Stimulated activated naive CD4-positive, alpha-beta T cell treated with Interleukin-2 at 50 U/mL for 16 hours (primary cell): ENCODE measurements at places on chromosomes 7 and 10.

GRCh38 chr7:103141753-103142404 lies 7.0 kb downstream of the NAPEPLD start:
- DNase-seq: no peak

- DNase-seq: no peak
Measured at GRCh38 chr7:96591159-96591899, 118.3 kb downstream of the SEM1 start.

- no peak for DNase-seq
Measured at GRCh38 chr10:24503461-24504320, 220.0 kb downstream of the ARHGAP21 start.

DNA sequence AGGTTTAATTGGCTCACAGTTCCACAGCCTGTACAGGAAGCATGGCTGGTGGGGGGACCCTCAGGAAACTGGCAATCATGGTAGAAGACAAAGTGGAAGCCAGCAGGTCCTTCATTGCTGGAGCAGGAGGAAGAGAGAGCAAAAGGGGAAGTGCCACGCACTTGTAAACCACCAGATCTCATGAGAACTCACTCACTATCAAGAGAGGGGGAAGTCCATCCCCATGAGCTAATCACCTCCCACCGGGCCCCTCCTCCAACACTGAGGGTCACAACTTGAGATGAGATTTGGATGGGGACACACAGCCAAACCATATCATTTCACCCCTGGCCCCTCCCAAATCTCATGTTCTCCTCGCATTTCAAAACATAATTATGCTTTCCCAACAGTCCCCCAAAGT lies 171.9 kb upstream of the CACNA2D1 start:
- no peak for DNase-seq

DNA sequence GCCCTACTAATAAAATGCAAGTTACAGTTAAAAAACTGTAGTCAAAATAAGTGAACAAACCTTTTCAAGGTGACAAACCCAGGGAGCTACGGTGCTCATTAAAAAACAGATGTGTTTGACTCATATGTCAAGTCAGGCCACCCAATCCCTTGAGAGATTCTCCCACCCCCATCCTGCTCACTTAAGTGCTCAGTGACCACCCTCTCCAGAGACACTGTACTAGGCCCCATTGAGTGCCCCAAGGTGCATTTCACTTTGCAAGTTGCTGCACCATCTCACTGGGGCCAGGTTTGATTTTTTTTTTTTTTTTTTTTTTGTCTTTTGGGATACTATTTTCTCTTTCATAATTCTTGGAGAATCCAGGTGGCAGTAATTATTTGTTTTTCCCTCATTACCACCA lies 1.9 kb downstream of the ERV3-1 start:
- DNase-seq: no peak

DNA sequence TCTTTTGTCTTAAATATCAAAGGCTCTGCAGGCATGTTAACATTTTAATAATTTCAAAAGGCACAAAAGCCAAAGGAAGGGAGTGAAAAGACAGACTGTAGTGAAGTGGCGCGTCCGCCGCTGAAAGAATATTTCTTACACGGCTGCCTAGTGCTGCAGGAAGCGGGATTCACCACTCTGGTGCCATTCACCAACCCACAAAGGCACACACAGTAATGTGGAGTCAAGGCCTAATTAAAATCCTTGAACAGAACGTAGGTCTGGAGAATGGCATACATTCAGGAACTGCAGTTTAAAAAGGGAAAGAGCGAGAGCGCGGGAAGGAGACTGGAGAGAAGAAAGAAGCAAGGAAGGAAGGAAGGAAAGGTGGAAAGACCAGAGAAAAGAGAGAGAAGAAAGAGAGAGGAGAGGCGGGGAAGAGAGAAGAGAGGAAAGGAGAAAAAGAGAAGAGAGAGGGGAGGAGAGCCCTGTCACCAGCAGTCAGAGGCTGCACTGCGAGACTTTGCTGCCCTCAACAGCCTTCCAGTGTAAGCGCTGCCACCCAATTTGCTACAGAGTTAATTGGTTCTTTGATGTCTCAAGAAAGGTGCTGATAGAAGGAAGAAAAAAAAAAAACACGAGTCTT lies 554.0 kb downstream of the MDFIC start:
- DNase-seq: no peak

- no peak for DNase-seq
Measured at GRCh38 chr10:78342827-78343653, 309.4 kb downstream of the RPS24 start.

DNA sequence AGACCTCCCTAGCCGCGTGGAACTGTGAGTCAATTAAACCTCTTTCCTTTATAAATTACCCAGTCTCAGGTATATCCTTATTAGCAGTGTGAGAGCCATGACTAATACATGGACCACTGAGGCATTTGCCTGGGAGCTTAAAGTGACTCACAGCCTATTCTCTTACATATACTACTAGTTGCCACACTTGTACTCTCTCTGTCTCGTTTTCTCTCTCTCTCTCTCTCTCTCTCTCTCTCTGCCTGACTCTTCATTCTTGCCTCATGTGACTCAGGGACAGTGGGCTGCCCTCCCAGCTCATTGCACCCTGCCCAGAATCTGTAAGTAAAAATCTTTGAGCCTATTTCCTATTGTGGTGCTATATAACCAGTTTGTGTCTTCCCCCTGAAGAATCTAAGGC lies 238.5 kb upstream of the MAGI2 start:
- no peak for DNase-seq

- DNase-seq: no peak
Measured at GRCh38 chr10:62108759-62109586, 159.7 kb downstream of the RTKN2 start.

DNA sequence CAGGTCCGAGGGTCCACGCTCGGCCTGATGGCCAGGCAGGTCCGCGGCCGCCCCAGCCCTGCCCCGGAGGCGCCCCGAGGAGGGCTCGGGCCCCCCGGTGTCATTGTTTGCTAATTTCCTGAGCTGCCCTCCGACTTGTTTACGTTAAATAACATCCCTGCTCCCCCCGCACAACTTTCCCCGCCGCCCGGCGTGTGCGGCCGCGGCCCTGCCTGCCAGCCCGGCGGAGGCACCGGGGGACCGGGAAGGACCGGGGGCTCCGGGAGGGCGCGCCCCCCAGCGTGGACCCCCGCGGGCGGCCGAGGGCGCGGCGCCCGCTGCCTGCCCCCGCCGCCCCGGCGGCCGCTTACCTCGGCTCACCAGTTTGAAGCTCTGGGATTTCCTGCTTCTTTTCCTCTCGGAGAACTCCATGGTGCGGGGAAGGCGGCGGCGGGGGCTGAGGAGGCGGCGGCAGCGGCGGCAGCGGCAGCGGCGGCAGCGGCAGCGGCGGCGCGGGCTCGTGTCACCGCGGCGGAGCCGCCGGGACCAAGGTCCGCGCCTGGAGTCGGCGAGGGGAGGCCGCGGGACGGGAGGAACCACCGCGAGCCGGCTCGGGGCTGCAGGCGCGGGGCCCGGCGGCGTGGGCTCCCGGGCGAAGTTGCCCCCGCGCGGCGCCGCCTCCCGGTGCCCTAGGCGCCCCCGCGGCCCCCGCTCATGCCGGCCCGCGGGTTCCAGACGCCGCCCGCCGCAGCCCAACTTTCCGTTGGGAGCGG lies 515 bp downstream of the BEND7 start:
- DNase-seq: no peak

GRCh38 chr7:157738066-157738460 lies 401.3 kb downstream of the DNAJB6 start:
- no peak for DNase-seq

GRCh38 chr7:142787783-142788182 lies 17.0 kb downstream of the PRSS2 start:
- DNase-seq: no peak

DNA sequence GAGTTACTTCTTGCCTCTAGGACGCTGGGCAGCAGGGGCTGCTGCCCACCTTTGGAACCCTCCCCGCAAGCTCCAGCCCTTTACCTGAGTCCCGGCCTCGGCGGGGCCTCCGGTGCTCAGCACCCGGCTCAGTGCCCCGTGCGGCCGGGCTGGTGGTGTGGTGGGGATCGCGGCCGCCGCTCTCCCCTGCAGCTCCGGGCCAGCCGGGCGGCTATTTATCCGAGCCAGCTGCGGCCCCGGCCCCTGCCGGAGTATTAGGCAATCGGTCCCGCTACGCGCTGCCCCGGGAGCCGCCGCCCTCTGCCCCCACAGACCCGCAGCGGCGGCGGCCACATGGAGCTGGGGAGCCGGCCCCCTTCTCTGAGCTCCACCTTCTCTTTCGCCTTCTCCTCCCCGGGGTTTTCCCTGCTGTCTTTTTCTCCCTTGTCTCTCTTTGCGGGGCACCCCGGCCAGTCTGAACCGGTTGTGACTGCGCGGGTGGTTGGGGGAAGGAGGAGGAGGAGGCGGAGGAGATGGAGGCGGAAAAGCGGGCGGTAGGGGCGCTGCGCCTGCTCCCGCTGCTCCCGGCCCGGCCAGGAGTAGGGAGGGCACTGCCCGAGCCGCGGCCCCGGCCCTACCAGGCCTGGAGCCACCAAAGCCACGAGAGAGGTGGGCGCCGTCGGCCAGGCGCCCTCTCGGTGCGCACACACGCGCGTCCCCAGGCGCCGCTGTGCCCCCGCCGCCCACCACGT lies at the start of gene SLC16A9:
Gene SLC16A9, minus strand, starts transcription at position 456 of the 731 bp plus-strand sequence. CDS start 25,559 bp downstream, outside the sequence.
- DNase-seq: peak; percentile 7

GRCh38 chr7:14389181-14389591 lies 399.7 kb upstream of the ETV1 start:
- no peak for DNase-seq

GRCh38 chr7:20301311-20301939 lies 29.3 kb upstream of the ITGB8 start:
- DNase-seq: no peak

GRCh38 chr10:124291001-124291701 lies 127.6 kb downstream of the OAT start:
- no peak for DNase-seq

GRCh38 chr10:14621037-14621436 lies 153.7 kb downstream of the FAM107B start:
- no peak for DNase-seq

- no peak for DNase-seq
Measured at GRCh38 chr10:62000037-62000603, 98.6 kb downstream of the ARID5B start.

GRCh38 chr7:40810274-40810673 lies 675.5 kb downstream of the SUGCT start:
- no peak for DNase-seq

- DNase-seq: no peak
Measured at GRCh38 chr7:42029405-42029804, 207.6 kb downstream of the GLI3 start.

DNA sequence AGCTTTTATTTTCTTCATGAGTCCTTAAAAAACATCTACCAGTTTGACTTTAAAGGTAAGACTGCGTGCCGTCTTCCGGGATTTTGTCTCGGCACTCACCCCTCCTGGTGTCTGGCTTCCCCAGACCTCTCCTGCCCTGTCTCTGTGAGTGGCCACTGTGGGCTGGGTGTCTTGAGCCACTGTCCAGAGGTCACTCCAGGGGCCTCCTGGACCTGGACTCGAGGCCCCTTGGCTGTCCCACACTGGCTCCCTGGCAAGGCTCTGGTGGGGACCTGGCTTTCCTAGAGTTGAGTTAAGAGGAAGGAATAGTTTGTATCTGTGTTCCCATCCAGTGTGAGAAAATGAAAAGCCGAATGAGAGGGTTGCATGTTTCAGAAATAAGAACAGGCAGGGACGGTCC lies 95.5 kb downstream of the NKX6-2 start:
- DNase-seq: no peak

DNA sequence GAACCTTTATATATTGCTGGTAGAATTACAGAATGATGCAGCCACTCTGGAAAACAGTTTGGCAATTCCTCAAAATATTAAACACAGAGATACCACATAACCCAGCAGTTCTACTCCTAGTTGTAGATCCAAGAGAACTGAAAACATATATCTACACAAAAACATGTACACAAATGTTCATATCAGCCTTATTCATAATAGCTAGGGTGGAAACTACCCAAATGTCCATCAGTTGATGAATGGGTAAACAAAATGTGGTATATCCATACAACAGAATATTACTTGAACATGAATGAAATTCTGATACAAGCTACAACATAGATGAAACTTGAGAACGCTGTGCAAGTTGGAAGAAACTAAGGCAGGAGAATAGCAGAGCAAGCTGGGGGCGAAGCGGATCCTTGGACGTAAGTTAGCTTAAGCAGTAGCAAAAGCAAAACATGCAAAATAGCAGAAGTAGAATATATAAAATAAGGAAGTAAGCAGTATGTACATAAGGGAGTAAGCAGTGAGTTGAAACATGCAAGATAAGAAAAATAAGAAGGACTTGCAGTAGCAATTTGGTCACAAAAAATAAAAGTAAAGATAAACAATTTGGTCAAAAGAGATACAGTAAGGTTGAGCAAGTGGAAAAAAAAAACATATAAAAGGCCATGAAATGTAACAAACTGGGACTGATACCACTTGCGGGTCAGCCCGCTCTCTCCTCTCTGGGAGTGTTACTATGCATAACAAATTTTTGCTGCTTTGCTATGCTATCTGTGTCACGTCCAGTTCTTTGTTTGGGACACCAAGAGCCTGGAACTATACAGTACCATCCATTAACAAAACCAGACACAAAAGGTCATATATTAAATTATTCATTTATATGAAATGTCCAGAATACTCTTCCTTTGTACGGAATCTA lies 18.0 kb upstream of the HILPDA start:
- DNase-seq: no peak

DNA sequence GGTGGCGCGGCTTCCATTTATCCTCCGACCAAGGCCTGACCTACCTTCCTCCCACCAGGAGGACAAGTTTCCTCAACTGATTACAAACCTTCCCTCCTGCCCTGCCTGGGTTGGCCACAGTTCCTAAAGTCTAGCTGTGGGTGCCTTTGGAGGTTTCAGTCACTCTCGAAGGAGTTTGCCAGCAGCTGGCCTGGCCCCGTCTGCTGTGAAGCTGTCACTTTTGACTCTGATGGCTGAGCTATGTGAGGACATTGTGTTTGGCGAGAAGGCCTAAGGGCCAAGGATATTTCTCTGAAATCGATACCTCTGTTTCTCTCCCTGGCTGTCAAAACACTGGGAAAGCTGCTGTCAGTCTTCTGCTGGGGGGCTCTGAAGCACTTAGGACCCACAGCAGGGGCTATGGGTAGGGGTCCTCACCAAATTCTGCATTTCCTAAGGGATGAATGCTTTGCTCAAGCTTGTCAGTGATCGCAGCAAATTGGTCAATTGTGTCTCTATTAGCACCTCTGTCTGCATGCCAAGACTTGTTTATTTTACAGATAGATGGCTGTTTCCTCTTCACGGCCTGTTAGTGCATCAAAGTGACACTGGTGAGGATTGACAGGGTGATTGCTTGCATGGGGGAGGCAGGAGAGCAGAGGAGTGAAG lies 31.9 kb upstream of the SAMD8 start:
- no peak for DNase-seq

DNA sequence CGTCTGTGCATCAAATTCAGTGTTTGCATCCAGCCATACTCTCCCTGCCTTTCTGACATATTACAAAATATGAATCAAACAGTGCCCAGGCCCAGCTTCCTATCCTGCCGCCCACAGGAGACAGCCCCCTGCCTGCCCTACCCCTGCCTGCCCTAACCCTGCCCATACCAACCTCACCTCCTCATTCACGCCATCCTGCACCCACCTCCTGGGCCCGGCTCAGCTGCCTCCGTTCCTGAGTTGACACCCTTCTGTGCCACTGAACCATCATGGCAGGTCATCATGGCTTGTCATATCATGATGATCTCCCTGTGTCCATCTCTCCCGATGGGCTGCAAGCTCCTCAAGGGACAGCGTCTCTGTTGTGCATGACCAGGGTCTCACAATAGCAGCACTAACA lies 72.3 kb downstream of the TNS3 start:
- no peak for DNase-seq

GRCh38 chr10:1932692-1933094 lies 195.4 kb upstream of the ADARB2 start:
- no peak for DNase-seq
